Thyroid gland (tissue), 4 donors: ENCODE measurements at places on chromosomes 3 and 15. TPM values are rescaled to one million over a fixed set of nuclear protein-coding genes. Genes with fewer than 3 reads are reported as not detected.

Gene EFCAB12
- total RNA-seq = 0.67 TPM

Gene ARRDC4
- total RNA-seq = 48.6 TPM

- peak; percentile 30 for DNase-seq
Observed at GRCh38 chr3:188037195-188037718, 116.7 kb upstream of the LPP start.

Gene CCR9
- total RNA-seq = not detected

- DNase-seq = no peak
Observed at GRCh38 chr3:149954812-149955211, 15.9 kb downstream of the PFN2 start.

DNA sequence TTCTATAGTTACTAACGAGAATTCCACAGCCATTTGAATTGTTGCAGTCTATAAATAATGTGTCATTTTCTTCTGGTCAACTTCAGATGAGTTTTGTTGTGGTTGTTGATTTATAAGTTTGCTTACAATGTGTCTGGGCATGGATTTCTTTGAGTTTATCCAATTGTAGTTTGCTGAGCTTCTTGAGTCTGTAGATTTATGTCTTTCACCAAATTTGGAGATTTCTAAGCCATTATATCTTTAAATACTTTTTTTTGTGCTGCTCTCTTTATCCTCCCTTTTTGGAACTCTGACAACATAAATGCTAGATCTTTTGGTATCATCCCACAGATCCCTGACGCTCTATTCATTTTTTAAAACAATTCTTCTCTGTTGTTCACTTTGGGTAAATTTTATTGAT, 63.2 kb upstream of the NDUFB4 start:
- no peak for DNase-seq

Gene TYRO3
- 3.8 TPM for total RNA-seq

- peak; percentile 29 for DNase-seq
Observed at GRCh38 chr3:108091498-108092250, 843 bp upstream of the CD47 start.

DNA sequence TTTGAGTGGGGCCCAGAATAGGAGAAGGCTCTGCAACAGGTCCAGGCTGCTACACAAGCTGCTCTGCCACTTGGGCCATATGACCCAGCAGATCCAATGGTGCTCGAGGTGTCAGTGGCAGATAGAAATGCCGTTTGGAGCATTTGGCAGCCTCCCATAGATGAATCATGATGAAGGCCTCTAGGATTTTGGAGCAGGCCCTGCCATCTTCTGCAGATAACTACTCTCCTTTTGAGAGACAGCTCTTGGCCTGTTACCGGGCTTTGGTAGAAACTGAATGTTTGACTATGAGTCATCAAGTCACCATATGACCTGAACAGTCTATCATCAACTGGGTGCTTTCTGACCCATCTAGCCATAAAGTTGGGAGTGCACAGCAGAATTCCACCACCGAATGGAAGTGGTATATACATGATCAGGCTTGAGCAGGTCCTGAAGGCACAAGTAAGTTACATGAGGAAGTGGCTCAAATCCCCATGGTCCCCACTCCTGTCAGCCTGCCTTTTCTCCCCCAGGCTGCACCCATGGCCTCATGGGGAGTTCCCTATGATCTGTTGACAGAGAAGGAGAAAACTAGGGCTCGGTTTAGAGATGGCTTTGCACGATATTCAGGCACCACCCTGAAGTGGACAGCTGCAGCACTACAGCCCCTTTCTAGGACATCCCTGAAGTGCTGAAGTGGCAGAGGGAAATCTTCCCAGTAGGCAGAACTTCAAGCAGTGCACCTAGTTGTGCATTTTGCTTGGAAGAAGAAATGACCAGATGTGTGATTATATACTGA, 971.4 kb downstream of the MCTP2 start:
- DNase-seq = no peak

- no peak for DNase-seq
Observed at GRCh38 chr15:32953533-32953910, 235.7 kb downstream of the GREM1 start.

DNA sequence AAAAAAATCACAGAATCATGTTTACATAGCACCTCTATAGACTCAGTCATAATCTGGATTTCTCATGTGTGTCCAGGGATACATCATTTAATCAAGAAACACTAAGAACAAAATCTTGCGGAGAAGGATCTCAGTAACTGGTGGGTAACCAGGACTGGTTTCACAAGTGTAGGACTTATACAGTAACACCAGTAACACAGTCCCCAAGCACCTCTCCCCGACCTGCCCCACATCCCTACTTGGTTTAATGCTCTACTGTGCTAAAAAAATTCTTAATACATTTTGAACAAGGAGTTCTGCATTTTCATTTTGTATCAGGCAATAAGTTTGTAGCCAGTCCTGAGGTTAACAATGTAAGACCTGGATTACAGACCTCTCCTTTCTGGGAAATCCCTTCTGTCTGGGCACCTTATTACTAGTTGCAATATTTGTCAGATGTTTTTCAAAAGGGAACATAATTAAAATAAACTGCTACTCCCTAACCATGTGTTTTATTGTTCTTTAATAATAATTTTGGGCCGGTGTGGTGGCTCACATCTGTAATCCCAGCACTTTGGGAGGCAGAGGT, 57.6 kb upstream of the BBX start:
- DNase-seq = no peak

Gene RAB5A
- total RNA-seq = 76.8 TPM

DNA sequence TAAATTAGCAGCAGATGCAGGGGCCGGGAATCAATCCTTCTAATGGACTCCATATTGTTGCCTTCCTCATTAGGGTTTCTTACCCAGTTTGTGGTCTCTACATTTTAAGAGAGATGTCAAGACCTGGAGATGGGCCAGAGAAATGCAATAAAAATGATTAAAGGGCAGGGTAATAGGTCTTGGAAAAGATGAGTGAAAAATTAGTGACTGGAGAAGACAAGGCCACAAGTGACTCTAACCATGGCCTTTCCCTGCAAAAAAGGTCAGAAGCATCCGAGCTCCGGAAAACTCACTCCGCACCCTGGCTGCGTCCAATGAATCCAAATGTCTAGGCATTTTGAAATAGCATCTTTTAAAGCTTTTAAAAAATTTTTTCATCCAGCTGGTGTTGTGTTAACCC, 152.8 kb downstream of the ARRDC4 start:
- DNase-seq = no peak

- peak; percentile 64 for DNase-seq
Observed at GRCh38 chr15:51776952-51777569, 25.7 kb downstream of the TMOD2 start.

DNA sequence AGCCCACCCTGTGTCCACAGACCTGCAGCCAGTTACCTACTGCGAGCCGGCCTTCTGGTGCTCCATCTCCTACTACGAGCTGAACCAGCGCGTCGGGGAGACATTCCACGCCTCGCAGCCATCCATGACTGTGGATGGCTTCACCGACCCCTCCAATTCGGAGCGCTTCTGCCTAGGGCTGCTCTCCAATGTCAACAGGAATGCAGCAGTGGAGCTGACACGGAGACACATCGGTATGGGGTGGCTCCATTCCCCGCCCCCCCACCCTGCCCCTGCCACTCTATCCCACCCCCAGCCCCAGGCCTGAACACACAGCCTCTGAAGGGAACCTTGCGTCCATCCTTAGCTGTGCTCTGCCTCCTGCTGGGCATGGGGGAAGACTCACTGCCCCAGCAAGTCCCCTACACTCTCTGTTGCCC, 73.2 kb downstream of the AAGAB start:
- no peak for DNase-seq

DNA sequence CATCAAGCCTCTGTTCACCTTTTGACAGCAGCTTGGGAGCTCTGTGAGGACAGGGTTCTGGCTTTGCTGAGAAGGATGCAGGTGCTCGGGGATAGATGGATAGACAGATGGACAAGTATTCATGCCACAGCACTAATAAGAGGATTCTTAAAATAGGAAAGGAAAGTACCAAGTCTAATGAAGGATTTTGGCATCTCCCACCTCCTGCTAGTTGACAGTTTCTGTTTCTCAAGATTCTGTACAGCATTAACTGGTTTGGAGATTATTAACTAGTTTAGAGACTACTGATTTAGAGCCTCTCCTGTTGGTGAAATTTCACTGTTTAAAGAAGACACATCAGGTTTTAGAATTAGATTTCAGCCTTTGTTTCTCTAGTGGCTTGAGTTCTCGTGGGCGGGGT, 152.3 kb downstream of the CACNA1D start:
- no peak for DNase-seq

Gene TPRG1
- total RNA-seq = 9.2 TPM

DNA sequence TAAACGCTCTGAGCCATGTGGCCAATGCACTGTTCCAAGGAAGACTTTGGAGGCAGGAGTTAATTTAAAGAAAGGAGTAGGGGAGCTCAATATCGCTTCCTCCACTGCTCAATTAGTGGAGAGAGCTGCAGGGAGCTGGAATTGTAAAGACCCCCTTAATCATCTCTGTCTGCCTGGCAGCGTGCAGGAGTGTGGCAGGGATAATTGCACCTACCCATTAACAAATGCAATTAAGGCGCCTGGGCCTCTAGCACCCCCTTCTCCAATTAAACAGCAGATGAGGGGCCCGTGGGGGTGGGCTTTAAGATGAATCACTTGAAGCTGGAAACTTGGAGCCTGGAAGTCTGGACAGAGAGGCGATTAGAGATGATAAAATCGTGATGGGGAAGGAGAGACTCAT, 61.7 kb upstream of the GLCE start:
- DNase-seq = no peak

GRCh38 chr15:67882487-67883233, 42.8 kb upstream of the RNU6-1 start:
- no peak for DNase-seq

- no peak for DNase-seq
Observed at GRCh38 chr3:70231266-70231701, 81.2 kb downstream of the MDFIC2 start.
